Caudate nucleus (tissue), 63 donors: ENCODE measurements at places on chromosomes 6 and 20.
A peak's percentile ranks its signal among the peaks of the same experiment; 100 is the strongest.

GRCh38 chr20:53941680-53942471 lies 128.5 kb downstream of the BCAS1 start:
- DNase-seq: no peak

DNA sequence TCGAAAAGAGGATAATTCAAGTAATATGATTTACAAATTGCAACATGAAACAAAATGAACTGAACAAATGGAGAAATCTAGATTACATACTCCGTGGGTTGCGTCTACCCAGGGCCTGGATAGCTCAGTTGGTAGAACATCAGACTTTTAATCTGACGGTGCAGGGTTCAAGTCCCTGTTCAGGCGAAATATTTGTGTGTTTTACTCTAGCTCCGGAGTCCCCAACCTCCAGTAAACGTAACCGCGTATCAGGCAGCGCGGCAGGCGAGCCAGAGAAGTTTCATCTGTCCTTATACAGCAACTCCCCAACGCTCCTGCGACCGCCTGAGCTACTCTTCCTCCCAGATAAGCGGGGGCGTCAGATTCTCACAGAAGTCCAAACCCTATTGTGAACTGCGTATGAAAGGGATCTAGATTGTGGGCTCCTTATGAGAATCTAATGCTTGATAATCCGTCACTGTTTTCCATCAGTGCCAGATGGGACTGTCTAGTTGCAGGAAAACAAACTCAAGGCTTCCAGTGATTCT lies 176.1 kb downstream of the TRIM27 start:
- DNase-seq: no peak

- DNase-seq: no peak
Measured at GRCh38 chr6:3309391-3310050, 50.8 kb downstream of the PSMG4 start.

DNA sequence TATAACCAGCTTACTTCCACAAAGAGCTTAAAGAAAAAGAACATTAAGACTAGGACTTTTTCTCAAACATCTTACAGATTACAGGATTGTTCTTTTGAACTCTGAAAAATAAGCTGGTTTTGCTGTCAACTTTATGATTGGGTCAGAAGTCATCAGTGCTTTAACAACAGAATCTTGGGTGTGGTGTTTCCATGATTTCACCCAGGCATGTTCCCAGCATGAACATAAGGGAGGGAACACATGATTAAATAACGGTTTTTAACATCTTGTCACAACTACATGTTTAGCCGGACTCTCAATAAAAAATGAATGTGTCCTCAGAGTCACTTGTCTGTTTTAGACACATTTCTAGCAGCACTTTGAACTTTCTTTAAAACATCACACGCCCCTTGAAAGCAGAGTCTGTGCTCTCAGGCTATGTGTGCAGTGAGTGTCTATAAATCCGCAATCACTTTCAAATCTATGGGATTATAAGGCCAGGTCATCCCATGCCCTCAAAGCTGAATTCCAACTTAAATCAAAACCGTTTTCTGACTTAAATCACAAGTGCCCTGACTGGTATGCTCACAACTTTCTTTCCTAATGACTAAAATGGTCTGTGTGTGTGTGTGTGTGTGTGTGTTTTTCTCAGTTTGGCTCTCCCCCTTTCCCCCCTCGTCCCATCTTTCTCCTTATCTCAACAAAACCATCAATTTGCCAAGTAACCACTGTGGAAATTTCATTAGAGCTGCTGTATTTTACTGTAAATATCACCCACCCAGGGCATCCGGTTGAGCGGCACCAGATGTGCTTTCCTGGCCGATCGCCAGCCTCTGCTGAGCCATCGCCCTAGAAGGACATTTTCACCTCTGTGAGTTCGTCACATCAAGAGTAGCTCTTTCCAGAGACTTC lies 216.8 kb upstream of the DTNBP1 start:
- DNase-seq: no peak

DNA sequence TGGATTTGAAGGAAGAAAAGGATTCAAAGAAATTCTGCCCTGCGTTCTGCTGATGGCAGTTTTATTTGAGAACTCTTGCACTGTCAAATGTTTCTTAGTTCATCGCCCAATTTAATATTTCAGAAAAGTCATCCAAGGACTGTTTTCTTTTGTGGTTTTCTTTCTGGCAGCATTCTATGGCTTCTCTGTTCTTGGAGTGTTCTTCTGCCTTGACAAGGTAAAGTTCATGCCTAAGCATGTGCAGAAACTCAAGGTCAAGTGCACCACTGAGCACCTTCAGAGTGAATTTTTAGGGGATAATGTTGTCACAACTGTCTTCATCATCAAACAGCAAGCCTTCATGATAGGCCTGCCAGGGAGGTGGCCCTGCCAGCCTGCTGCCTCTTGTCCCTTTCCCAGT lies 225.6 kb downstream of the PLCB1 start:
- no peak for DNase-seq

GRCh38 chr20:11352041-11352440 lies 565.7 kb upstream of the BTBD3 start:
- no peak for DNase-seq

GRCh38 chr6:3875486-3875885 lies 26.3 kb downstream of the FAM50B start:
- DNase-seq: no peak

- no peak for DNase-seq
Measured at GRCh38 chr20:1563598-1563997, 6.1 kb upstream of the SIRPD start.

DNA sequence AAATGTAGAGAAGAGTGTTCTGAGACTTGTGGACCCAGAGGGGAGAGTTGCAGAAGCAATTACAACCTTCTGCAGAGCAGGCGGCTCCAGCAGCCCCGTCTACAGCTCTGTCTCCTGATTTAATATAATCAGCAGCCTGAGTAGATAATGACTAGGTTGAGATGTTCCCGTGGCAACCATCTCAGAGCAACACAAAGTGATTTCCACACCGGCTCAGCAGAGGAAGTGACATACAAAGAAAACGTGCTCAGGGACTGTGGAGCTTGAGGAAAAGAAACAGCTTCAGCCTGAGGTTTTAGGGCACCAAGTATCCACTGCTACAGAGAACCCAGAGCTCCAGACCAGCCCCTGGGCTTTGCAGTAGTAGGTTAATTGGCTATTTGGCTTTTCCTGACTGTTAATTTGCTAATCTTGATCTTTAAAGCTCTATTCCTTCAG lies 136.4 kb downstream of the MTFR2 start:
- DNase-seq: no peak

DNA sequence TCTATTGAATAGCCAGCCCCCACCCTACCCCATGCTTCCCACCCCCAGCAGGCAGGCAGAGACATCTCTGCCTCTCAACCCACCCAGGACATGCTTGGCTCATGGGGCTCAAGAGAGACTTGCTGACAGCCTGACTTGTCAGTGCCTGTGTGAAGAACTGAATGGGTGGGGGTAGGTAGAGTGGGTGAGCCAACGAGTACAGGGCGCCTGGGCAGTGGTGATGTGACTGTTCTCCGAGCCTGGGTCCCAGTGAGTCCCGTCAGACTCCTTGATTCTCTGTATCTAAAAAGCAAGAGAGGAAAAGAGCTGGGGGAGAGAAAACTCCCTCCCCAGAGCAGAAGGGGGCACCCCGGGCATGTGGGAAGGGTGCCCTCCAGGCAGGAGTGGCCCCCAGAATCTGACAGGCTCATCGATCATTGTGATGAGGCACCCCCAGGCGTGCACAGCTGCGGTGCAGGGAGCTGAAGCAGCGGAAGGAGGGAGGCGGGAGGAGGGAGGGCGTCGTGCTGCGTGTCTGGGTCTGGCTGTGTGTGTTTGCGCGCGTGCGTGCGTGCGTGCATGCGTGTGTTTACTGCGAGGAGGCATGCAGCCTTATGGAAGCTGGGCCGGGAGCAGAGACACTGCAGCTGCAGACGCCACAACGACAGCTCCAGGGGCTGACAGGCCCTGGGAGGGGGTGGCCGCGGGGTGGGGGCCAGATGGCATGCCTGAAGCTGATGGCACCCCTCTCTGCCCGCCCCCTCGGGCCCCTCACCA lies 40.2 kb downstream of the FOXP4 start:
- peak; percentile 41 for DNase-seq

DNA sequence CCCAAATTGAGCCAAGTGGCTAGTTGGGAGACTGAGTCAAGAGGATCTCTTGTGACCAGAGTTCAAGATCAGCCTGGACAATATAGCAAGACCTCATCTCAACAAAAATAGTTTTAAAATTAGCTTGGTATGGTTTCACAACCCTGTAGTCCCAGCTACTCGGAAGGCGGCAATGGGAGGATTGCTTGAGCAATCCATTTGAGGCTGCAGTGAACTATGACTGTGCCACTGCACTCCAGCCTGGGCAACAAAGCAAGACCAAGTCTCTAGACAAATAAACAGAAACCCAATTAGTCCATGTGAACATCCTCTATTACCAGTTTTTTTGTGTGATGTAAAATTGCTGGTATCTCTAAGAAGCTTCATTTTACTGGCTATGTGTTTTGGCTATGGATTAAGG lies 106.2 kb downstream of the TULP4 start:
- DNase-seq: no peak

- DNase-seq: no peak
Measured at GRCh38 chr6:137320271-137320670, 101.1 kb upstream of the IFNGR1 start.

DNA sequence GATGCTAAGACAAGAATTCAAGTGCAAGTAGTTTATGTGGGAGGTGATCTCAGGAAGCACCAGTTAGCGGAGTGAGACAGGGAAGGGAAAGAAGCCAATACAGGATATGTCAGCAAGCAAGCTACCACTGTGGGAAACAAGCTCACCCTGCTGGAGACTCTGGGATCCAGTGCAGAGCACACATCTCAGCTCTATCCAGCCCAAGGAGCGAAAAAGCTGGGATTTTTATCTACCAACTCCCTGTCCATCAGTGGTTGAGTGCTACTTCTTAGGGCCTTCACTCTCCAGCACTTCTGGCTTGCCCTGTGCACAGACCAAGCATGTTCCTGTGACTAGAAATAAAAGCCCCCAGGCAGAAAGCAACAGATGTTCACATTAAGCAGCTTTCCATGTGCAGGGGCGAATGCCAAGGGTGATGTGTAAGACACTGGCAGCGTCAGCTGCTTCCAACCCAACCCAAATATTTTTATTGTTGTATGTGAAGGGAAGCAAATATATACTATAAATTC lies 10.8 kb upstream of the RNF24 start:
- DNase-seq: peak; percentile 23

GRCh38 chr20:53712212-53712977 lies 118.8 kb upstream of the ZNF217 start:
- DNase-seq: no peak

GRCh38 chr6:122913558-122913957 lies 82.5 kb upstream of the CLVS2 start:
- no peak for DNase-seq

- no peak for DNase-seq
Measured at GRCh38 chr6:32288426-32288825, 64.6 kb upstream of the NOTCH4 start.

DNA sequence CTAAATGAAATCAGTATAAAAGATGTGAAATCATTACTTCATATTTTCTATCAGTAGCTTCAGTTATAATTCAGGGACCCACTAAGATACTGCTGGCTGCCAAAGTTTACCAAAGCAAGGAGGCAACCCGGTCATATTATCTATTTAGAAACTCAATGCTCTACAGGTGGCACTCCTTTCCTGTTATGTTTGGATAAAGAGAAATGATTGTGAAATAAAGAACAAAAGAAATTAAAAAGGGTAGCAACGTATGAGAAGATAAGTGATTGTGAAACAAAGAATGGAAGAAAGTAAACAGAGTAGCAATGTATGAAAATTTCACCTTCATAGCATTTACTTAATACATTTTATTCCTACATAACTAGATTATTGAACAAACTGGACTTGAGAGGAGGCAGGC lies 45.2 kb downstream of the RSPH3 start:
- DNase-seq: no peak

DNA sequence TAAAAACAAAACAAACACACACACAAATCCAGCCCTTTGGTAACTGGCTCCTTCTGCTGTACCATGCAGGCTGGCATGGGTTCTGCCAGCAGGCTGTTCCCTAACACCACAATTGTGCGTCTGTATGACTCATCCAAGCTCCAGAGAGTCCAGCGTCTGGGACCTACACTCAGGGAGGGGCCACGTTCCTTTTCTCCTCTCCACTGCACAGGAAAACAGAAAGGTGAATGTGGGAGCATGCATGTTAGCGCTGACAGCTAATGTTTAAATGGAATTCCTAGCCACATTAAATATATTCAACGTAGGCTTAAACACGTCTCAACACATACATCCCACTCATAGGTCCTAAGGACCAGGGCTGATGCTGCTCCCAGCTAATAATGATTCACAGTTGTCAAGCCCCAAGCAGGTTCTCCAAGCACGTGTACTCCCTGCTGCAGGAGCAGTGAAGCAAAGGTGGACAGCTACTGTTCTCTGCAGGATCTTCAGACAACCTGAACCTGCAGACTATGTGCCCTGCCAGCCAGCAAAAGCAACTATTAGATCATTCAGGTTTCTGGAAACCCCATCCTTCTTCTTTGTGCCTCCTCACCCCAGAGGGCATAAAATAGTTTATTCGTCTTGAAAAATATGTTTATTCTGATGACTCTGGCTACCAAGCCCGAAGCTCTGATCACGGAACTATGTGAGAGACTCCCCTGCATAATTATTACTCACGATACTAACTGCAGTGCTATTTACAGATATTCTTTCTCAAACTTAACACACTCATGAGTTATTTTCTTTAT lies 20.9 kb downstream of the MAP1LC3A start:
- DNase-seq: peak; percentile 49

GRCh38 chr6:169487579-169488436 lies 214.0 kb downstream of the WDR27 start:
- no peak for DNase-seq

- DNase-seq: no peak
Measured at GRCh38 chr6:157069585-157069984, 253.7 kb downstream of the TMEM242 start.

- DNase-seq: no peak
Measured at GRCh38 chr6:96787846-96788580, 49.3 kb downstream of the GPR63 start.

DNA sequence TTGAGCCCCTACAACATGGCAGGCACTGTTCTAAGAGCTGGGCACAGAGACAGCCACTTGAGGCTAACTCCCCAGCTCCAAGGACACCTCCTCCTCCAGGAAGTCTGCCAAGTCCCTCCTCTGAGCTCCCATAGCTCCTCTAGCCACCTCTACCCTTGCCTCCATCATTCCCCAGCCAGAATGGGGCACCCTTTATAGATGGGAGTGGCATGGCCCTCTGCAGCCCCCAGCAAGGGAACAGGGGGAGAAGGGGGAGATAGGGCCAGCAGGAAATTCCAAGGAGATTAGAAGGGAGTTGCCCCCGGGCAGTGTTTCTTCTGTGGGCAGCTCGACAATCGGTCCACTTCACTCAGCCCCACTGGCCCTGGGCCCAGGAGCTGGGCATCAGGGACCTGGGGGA lies 19.7 kb upstream of the TLDC2 start:
- no peak for DNase-seq

DNA sequence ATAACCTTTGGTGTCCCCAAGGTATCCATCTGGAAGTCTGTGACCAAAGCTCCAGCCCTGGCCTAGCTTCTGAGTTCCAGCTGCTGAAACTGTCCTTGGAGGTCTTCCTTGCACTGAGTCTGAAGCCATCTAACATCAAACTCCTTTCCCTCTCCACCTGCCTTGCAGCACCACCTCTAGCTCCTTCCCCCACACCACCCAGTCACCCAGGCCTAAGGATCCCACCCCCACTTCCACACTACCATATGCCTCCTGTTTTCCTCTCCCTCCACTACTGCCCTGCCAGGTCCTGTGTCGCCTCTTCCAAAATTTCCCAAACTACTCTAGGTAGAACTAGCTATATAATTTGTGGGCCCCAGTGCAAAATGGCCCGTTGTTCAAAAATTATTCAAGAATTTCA lies 10.8 kb upstream of the MATN4 start:
- DNase-seq: no peak
